ENCODE measurements at places on chromosomes 13 and 19. TPM values are rescaled to one million over a fixed set of nuclear protein-coding genes. Genes with fewer than 3 reads are reported as not detected.

Gene ZNF491
- 5.3 TPM for total RNA-seq

Gene TJP3
- not detected for total RNA-seq

Gene THSD8
- total RNA-seq, result not detected

Gene DACH1
- total RNA-seq, result not detected

Gene S1PR5
- total RNA-seq, result 5.4 TPM

Gene CYP2A7
- not detected for total RNA-seq

Gene FCAR
- total RNA-seq, result not detected

Gene ZNF555
- total RNA-seq, result 7.2 TPM

Gene ZNF599
- total RNA-seq, result 7.7 TPM
